ENCODE measurements at places on chromosomes 5 and 9. TPM values are rescaled to one million over a fixed set of nuclear protein-coding genes. Genes with fewer than 3 reads are reported as not detected.

DNA sequence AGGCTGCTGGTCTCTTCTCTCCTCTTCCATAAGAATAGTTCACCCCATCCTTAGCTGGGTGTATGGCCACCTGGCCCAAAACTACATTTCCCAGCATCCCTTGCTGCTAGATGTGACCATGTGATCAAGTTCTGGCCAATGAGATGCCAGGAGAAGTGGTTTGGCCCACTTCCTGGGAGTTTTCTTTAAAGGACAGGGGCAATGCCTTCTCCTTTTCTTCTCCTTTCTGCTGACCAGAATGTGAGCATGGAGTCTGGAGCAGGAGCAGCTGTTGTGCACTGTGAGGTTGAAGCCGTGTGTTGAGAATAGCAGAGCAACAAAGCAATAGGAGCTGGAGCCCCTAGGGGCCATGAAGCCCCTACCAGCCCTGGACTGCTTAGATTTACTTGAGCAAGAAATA is 36.8 kb downstream of the C9orf50 start:
- peak; percentile 71 for DNase-seq

DNA sequence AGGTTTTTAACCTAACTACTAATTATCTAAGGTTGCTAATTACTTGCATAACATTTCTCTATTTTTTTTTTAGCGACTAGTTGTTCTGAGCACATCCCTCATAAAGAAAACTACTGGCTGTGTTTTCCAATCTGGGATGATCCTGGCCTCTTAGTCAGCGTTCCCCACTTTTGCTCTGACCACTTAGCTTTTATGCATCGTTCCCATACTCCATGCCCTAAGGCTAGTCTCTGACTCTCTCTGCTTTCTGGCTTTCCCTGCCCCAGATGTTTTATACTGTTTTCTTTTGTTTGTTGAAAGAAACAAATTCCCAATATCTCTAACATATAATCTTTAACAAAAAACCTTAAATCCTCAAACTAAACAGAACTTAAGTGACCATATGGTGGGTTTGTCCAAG is 217.9 kb downstream of the SPATA31D1 start:
- DNase-seq, result no peak

DNA sequence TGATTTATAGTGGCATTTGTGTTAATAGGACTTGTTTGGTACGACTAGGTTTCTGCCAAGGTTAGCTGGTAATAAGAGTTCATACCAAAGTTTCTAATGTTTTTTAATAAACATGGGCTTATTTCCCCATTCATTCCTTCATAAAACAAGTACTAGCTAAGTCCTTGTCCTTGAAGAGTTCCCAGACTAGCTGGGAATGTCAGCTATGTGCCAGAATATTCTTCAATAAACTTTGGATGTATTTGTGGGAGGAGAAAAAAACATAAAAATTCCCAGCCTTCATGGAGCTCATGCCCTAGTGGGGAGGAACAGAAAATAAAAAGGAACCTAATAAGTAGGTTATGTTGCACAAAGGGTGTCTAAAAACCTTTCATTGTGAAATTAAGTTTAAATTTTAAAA is 176.9 kb downstream of the DENND1A start:
- no peak for DNase-seq

GRIA1 gene
- 1.5 TPM for total RNA-seq

SLC9A3 gene
- 3.6 TPM for total RNA-seq

Measured in uterus (tissue), 4 donors.